Fibroblast of the conjunctiva (primary cell): ENCODE measurements at places on chromosomes 1 and 21.

GRCh38 chr1:67097305-67097704 is 37.5 kb downstream of the C1orf141 start:
- no peak for DNase-seq

GRCh38 chr21:22885614-22886013 is 1887.4 kb downstream of the NCAM2 start:
- DNase-seq, result no peak

DNA sequence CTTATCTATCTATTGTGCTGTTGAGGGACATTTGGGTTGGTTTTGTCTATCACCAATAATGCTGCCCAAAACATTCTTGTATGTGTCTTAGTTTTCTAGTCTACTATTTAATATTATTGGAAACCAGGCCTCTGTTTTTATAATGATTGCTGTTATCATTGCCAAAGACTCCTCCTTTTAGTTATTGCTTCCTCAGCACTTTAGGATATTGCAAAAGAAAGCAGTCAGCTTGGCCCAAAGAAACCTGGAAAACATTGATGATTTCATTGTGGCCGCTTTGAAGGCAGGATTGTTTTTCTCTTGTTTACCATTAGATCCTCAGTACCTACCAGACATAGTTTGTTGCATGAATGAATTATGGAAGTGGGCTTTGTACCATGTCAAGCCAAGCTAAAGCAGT is 20.6 kb upstream of the MTARC2 start:
- DNase-seq, result no peak

DNA sequence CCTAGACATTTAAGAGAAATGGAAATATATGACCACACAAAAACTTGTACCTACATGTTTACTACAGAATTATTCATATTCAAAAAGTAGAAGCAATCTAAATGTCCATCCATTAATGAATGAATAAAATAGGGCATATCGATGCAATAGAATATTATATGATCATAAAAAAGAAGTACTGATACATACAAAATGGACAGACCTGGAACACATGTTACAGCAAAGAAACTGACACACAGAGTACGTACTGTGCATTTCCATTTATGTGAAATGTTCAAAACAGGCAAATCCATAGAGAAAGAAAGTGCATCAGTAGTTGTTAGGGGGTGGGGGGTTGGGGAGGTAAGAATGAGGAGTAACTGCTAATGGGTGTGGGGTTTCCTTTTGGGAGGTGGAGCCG is 39.2 kb downstream of the B3GALNT2 start:
- DNase-seq, result no peak

- DNase-seq, result no peak
These were observed 6.4 kb downstream of the INPP5B start for GRCh38 chr1:37940299-37940947.

GRCh38 chr1:31790641-31791091 is 25.2 kb downstream of the SPOCD1 start:
- DNase-seq, result no peak

GRCh38 chr1:41661428-41662060 is 177.1 kb upstream of the EDN2 start:
- no peak for DNase-seq

DNA sequence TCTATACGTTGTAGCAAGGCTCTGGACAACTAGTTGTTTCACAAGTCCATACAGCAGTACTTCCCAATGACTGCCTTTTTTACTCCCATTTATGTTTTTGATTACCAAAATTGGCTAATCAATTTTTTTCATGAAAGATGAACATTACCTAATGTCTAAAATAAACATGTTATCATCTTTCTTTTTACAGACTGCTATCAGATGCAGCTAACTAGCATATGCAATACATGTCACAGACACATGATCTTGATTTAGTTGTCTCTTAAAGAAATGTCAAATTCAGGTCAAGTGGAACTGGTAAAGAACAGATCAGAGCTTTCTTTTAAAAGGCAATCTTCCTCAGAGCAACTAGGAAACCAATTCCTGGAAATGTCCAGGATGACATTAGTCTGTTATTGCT is 630 bp upstream of the DBT start:
- no peak for DNase-seq

- DNase-seq, result no peak
These were observed 31.8 kb downstream of the APP start for GRCh38 chr21:26138615-26139257.

DNA sequence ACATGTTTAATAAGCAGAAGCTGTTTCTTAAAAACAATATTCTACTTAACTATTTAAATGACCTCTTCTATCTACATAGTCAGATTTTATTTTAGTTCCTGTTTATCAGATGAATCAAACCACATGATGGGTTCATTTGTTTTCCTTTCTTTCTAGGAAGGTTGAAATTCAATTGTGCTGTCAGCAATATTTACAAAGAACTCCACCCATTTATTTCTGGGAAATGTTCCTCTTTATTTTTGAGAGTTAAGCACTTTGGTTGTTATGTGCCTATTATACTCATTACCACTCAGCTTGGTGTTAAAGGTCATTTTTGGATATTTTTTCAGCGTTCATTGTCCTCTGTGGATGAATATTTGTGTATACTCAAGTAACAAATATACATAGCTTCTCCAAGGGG is 84.9 kb downstream of the C4BPA start:
- DNase-seq, result no peak

DNA sequence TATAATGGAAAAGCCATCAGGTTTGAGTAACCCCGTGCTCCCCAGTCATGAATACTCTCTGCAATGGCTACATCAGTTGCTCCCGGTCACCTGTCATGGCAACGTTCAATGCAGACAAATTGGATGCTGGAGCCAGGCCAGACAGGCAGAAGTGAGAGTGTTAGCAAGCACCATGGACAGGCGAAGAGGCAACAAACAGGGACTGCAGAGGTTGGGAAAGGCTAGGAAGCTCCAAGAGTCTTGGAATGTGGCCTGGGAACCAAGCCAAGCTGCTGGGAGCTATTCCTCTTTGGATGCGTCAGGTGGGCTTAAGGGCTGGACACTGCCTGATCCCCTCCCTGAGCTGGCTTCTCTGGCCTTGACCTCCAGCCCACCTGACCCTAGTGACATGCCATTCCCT is 102.9 kb downstream of the ACTL8 start:
- DNase-seq, result no peak

DNA sequence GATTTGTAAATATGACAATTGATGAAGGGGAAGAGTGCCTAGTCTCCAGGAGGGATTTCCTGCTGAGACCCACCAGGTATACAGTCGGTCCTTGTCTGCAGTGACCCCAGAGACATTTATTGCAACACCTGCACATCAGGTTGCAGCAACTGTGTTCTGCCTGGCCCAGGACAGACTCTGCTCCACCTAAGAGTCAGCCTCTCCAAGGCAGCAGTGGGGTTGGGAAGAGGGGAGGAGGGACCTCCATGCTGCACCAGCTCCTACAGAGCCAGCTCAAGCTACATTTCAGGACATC is 120.4 kb upstream of the IRF2BP2 start:
- DNase-seq, result no peak

GRCh38 chr1:177723533-177723932 is 246.3 kb downstream of the SEC16B start:
- no peak for DNase-seq

GRCh38 chr1:61222240-61222639 is 139.9 kb downstream of the NFIA start:
- no peak for DNase-seq

- no peak for DNase-seq
These were observed 13.5 kb downstream of the GNG4 start for GRCh38 chr1:235635938-235636662.
